Effector memory CD4-positive, alpha-beta T cell (primary cell): ENCODE measurements at places on chromosomes 1 and 21.

GRCh38 chr1:155934936-155935590, 850 bp upstream of the KHDC4 start:
- peak overlapping the region; percentile 32 for H3K4me3 ChIP-seq
- H3K27ac ChIP-seq: peak overlapping the region; percentile 93
- H3K4me1 ChIP-seq: peaks cover 34% of the 10 kb centered on the region
- DNase-seq: no peak
- no peaks in the 10 kb centered on the region for H3K27me3 ChIP-seq
- H3K36me3 ChIP-seq: peaks cover 22% of the 10 kb centered on the region

GRCh38 chr1:196733091-196733970, 41.3 kb upstream of the CFHR3 start:
- H3K27ac ChIP-seq: no peak overlapping the region
- no peaks in the 10 kb centered on the region for H3K36me3 ChIP-seq
- no peaks in the 10 kb centered on the region for H3K4me1 ChIP-seq

- no peak overlapping the region for H3K4me3 ChIP-seq
- H3K36me3 ChIP-seq: no peaks in the 10 kb centered on the region
- no peaks in the 10 kb centered on the region for H3K27me3 ChIP-seq
- H3K4me1 ChIP-seq: no peaks in the 10 kb centered on the region
- DNase-seq: no peak
Measured at GRCh38 chr1:81876901-81877733, 76.4 kb downstream of the ADGRL2 start.

- no peak for DNase-seq
- peaks cover 2% of the 10 kb centered on the region for H3K27me3 ChIP-seq
- H3K4me1 ChIP-seq: no peaks in the 10 kb centered on the region
- H3K36me3 ChIP-seq: no peaks in the 10 kb centered on the region
- no peak overlapping the region for H3K4me3 ChIP-seq
Measured at GRCh38 chr1:38089712-38090360, 43.2 kb upstream of the POU3F1 start.

GRCh38 chr1:64549464-64550239, 79.7 kb downstream of the CACHD1 start:
- DNase-seq: no peak
- no peak overlapping the region for H3K4me3 ChIP-seq
- H3K4me1 ChIP-seq: no peaks in the 10 kb centered on the region
- H3K27me3 ChIP-seq: no peaks in the 10 kb centered on the region
- H3K36me3 ChIP-seq: no peaks in the 10 kb centered on the region

GRCh38 chr1:218694636-218695035, 349.5 kb downstream of the TGFB2 start:
- no peaks in the 10 kb centered on the region for H3K36me3 ChIP-seq
- H3K4me1 ChIP-seq: no peaks in the 10 kb centered on the region
- H3K27ac ChIP-seq: no peak overlapping the region
- DNase-seq: no peak

GRCh38 chr1:101520302-101520701, 283.5 kb downstream of the S1PR1 start:
- H3K27me3 ChIP-seq: peaks cover under 1% of the 10 kb centered on the region
- DNase-seq: no peak
- no peaks in the 10 kb centered on the region for H3K36me3 ChIP-seq

DNA sequence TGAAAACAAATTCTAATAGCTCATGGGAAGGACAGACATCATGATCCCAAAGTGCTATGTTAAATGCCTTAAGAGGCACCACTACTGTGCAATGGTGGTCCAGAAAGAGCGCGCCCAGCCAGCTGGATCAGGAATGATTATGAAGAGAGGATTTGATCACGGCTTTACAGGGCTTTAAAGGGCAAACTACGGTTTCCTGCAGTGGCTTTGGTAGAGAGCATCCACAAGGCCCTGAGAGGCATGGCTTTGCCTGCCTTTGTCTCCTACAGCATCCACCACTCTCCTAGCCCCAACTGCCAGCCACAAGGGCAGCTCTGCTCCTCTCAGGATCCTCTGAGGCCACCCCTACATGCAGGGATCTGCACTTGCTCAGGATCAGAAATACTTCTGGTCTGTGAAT, 40.7 kb downstream of the ZNF281 start:
- H3K36me3 ChIP-seq: no peaks in the 10 kb centered on the region
- no peak overlapping the region for H3K27ac ChIP-seq
- no peaks in the 10 kb centered on the region for H3K4me1 ChIP-seq
- H3K27me3 ChIP-seq: no peaks in the 10 kb centered on the region
- no peak for DNase-seq
- no peak overlapping the region for H3K4me3 ChIP-seq

DNA sequence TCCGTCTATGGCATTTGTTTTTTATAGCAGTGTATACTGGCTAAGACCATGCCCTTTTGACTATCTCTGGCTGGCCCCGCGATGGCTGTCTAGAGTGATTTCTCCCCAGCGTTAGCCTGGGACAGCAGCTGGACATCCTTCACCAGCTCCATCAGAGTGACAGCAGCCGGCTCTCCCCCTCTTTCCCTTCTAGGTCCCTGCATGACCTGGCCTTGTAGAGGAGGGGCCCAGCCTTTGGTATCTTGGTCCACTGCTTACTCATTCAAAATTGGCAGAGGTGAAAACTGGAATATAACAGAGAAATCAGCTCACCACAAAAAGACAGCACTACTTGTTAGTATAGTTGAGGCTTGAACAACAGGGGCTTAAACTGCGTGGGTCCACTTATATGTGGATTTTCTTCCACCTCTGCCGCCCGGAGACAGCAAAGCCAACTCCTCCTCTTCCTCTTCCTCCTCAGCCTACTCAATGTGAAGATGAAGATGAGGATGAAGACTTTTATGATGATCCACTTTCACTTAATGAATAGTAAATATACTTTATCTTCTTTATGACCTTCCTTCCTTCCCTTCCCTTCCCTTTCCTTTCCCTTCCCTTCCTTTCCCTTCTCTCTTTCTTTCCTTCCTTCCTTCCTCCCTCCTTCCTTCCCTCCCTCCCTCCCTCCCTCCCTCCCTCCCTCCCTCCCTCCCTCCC, 29.4 kb upstream of the B3GALNT2 start:
- no peaks in the 10 kb centered on the region for H3K36me3 ChIP-seq
- H3K27ac ChIP-seq: no peak overlapping the region
- no peak for DNase-seq

GRCh38 chr1:178124115-178124514, 30.2 kb downstream of the RASAL2 start:
- no peaks in the 10 kb centered on the region for H3K27me3 ChIP-seq
- no peak for DNase-seq
- H3K4me3 ChIP-seq: no peak overlapping the region
- H3K36me3 ChIP-seq: no peaks in the 10 kb centered on the region

DNA sequence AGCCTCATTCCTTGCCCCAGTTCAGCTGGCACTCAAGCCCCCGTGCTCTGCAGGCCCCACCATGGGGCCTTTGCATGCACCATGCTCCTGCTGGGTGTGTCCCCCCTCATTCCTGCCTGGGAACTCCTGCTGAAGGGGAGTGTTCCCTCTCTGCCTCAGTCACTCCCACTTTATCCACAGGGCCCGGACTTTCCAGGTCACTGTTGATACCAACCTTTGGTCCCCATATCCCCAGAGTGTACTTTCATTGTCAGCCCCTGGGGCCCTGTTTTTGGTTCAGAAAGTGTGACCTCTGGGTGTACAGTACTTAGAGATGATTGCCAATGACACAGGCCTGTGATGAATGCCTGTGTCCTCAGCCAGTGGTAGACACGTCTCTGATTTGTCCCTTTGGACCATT, 2.9 kb downstream of the TTC22 start:
- H3K27ac ChIP-seq: no peak overlapping the region
- DNase-seq: no peak
- peaks cover 34% of the 10 kb centered on the region for H3K4me1 ChIP-seq
- peaks cover 11% of the 10 kb centered on the region for H3K36me3 ChIP-seq
- no peak overlapping the region for H3K4me3 ChIP-seq
